ENCODE measurements at places on chromosomes 7 and 10. TPM values are rescaled to one million over a fixed set of nuclear protein-coding genes. Genes with fewer than 3 reads are reported as not detected.

Gene STEAP4
- not detected for total RNA-seq

Gene PIK3AP1
- total RNA-seq: 0.72 TPM

Gene GNAT3
- not detected for total RNA-seq

Gene EVX1
- not detected for total RNA-seq

Gene RP9
- total RNA-seq: 10.8 TPM

Gene PIK3CG
- 42.9 TPM for total RNA-seq

Gene CNTNAP2
- not detected for total RNA-seq

Gene CNNM1
- 0.54 TPM for total RNA-seq

Gene CLDN4
- 0.27 TPM for total RNA-seq

Gene OR2A7
- total RNA-seq: 3.5 TPM

Gene BCL7B
- 93.0 TPM for total RNA-seq

Gene PYROXD2
- total RNA-seq: 10.0 TPM

Gene IRF5
- total RNA-seq: 6.5 TPM

Gene MOGAT3
- not detected for total RNA-seq

Gene FLNC
- not detected for total RNA-seq

DNA sequence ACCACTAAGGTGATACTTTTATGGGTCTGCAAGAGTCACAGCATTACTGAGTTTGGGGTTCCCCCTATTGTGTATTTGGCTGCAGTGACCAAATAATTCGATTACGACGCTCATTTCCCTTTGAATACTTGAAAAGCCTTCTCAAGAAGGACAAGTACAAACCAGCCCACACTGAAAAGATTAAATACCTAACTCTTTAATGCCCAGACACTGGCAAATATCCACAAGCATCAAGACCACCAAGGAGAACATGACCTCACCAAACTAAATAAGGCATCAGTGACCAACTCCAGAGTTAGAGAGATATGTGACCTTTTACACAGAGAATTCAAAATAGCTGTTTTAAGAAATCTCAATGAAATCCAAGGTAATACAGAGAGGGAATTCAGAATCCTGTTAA lies 31.8 kb upstream of the SFTPD start:
- H3K27ac ChIP-seq: no peak overlapping the region
- no peaks in the 10 kb centered on the region for H3K36me3 ChIP-seq
- peaks cover 21% of the 10 kb centered on the region for H3K4me1 ChIP-seq
- peaks cover 59% of the 10 kb centered on the region for H3K27me3 ChIP-seq
- no peak overlapping the region for H3K4me3 ChIP-seq

DNA sequence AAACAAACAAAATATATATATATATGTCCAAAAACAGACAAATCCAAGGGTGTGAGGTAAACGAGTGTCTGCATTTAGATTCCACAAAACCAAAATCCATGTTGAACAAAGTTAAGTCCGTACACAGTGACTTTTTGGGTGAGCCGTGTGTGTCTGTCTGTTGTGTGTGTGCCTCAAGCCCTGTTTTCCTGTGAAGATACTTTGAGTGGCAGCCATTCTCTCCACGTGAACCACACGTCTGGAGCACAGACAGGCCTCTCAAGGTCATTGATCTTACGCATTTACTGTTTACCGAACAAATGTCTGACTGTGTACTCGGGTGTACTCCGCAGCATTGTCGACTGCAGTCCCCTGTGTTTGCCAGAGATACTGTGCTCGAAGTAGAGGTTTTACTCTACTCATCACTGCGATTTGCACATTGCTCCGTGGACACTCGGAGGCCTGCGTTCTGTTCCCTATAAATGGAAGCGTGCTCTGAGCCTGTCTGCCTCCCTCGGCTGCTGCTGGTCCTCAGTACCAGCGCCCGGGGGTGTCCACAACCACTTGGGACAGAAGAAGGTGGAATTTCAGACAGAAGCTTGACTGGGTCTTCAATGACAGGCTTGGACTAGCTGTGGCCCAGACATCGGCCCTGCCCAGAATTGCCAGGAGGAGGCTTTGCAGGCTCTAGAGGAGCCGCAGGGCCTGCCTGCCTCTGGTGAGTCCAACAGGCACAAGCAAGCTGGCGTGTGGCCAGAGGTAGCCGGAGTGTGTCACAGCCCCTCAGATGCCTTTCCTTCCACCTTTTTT lies 22.1 kb downstream of the CYP17A1 start:
- H3K36me3 ChIP-seq: peaks cover 44% of the 10 kb centered on the region
- no peaks in the 10 kb centered on the region for H3K27me3 ChIP-seq
- H3K4me1 ChIP-seq: peaks cover 30% of the 10 kb centered on the region

DNA sequence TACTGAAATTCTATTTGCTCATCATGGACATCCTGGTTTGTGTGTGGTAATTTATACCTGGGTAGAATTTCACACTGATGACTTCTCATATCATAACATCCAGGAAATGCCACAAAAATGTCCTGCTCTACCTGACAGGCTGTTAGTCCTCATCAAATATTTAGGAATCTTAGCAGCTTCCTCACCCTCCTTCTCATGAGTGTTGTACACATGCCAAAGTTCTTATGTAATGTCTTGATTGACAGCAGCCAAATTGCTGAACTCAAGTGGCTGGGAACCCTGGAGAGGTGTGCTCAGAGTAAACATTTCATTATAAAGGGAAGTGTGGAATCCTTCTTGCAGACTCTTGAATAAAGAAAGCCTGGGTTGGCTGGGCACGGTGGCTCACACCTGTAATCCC lies 8.9 kb downstream of the EEPD1 start:
- H3K36me3 ChIP-seq: no peaks in the 10 kb centered on the region
- no peaks in the 10 kb centered on the region for H3K4me1 ChIP-seq
- H3K4me3 ChIP-seq: no peak overlapping the region

GRCh38 chr7:35695987-35696386 lies 1.1 kb upstream of the HERPUD2 start:
- peak overlapping the region; percentile 95 for H3K27ac ChIP-seq
- peak overlapping the region; percentile 83 for H3K4me3 ChIP-seq
- H3K27me3 ChIP-seq: no peaks in the 10 kb centered on the region
- DNase-seq: no peak

DNA sequence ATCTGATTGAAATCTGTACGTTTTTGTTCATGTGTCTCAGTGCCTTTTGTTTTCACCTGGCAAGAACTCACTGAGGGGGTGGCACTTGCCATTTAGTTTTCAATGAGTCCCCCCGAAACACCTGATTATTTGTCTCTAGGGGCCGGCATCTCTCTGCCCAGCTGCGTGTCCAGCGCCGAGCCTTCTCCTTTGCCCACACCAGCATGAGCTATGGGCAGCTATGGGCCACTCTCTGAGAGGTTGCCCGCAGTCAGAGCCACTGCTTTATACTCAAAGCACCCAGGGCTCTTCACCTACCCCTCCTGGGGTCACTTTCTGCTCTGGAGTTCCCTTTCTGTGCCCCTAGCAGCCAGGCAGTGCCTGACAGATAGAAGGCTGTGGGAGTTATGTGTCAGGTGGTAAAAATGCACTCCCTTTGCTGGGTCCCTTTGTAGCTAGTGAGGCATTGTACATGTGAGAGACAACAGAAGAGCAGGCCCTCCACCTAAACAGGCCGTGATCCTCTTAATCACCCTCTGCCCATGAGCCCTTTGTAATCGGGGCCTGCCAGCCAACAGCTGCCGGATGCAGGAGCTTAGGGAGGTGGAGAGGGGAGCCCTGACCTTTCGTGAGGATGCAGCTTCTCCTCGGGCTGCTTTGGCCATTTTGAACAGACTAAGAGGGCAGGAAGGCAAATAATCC lies 133.1 kb upstream of the NPS start:
- H3K4me1 ChIP-seq: no peaks in the 10 kb centered on the region
- DNase-seq: no peak
- no peaks in the 10 kb centered on the region for H3K36me3 ChIP-seq
- H3K4me3 ChIP-seq: no peak overlapping the region

DNA sequence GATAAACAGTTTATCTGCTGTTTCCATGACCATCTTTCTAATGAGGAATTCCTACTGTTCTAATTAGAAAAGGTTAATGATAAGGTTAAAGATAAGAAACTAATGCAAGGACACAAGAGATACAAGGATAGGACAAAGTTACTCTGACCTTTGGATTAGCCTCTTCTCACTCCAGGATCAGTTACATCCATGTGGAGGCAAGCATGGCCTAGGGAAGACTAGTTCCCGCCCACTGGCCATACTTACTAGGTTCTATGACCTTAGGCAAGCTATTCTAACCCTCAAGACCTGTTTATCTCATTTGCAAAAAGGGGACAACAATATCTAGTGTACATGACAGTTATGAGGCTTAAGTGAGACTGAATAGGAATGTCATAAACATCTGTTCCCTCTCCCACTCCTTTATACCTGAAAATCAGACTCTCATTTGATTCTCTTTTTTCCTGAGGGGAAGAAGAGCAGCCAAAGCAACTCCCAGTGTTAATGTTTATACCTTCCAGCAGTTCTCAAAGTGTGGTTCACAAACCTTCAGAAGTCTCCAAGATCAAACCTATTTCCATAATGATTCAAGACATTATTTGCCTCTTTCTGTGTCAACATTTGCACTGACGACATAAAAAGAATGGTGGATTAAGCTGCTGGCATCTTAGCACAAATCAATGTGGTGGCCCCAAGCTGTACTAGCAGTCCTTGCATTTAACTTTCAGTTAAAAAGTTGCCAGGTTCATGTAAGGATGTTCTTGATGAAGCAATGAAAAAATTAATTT lies 72.0 kb downstream of the SRPK2 start:
- peaks cover 12% of the 10 kb centered on the region for H3K4me1 ChIP-seq
- no peak for DNase-seq
- H3K27ac ChIP-seq: no peak overlapping the region
- no peaks in the 10 kb centered on the region for H3K27me3 ChIP-seq
- H3K36me3 ChIP-seq: peaks cover 9% of the 10 kb centered on the region
- no peak overlapping the region for H3K4me3 ChIP-seq

GRCh38 chr10:78851647-78852046 lies 217.1 kb upstream of the ZMIZ1 start:
- no peaks in the 10 kb centered on the region for H3K4me1 ChIP-seq
- no peaks in the 10 kb centered on the region for H3K27me3 ChIP-seq
- no peak overlapping the region for H3K4me3 ChIP-seq
- H3K27ac ChIP-seq: no peak overlapping the region

DNA sequence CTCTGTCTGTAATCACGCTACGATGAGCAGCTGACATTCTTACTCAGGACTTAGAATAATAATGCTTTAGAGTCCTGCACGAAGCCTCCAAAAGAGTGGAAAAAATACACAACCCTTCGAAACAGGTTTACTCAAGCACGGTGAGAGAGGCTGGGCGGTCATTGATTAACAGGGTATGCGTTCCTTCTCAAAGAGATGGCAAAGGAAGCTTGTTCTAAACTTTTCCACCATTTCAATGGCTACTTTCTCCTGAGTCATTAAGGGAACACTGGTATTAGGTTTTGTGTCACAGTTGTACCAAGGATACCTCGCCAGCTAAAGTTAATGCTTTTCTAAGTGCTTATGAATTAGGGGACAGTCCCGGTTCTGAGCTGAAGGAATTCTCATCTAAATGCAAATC lies 141.9 kb upstream of the RHEB start:
- no peaks in the 10 kb centered on the region for H3K27me3 ChIP-seq
- no peak overlapping the region for H3K4me3 ChIP-seq
- no peak for DNase-seq

DNA sequence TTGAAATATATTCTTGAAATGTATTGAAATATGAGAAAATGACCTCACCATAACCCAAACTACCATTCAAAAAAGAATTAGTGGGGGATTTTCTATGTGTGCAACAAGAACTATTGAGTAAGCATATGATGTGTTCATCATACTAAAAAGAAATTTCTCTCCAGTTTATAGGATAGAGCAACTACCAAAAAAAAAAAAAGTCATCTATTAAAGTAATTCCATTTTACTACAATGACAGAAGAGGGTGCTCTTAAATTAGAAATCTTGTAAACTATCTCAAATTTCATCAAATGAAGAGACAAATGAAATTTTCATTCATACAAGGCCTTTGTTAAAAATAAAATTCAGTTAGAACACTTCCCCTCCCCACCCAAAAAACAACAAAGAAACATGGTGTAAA lies 195.4 kb upstream of the PLXDC2 start:
- no peaks in the 10 kb centered on the region for H3K36me3 ChIP-seq
- H3K27me3 ChIP-seq: no peaks in the 10 kb centered on the region
- H3K4me1 ChIP-seq: no peaks in the 10 kb centered on the region
- H3K4me3 ChIP-seq: no peak overlapping the region

DNA sequence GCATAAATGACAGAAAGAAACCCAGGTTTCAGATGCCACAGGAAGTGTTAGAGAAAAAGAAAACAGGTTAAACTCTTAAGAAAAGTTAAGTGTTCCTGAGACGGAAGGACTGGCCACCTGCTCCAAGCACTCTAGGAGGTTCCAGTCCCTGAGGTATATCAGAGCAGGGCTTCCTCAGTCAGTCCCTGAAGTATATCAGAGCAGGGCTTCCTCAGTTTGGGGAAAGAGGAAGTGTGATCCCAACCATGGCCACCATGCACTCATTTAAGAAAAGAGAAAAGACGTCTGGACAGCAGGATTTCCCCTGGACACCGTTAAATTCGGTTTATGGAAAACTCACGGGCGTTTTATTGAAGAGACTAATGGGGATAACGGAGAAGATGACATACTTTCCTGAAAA lies 133.4 kb upstream of the PFKP start:
- no peaks in the 10 kb centered on the region for H3K4me1 ChIP-seq
- peaks cover 6% of the 10 kb centered on the region for H3K27me3 ChIP-seq
- H3K36me3 ChIP-seq: no peaks in the 10 kb centered on the region
- H3K27ac ChIP-seq: no peak overlapping the region

- H3K36me3 ChIP-seq: no peaks in the 10 kb centered on the region
- H3K4me1 ChIP-seq: peaks cover 2% of the 10 kb centered on the region
- DNase-seq: no peak
- peaks cover 18% of the 10 kb centered on the region for H3K27me3 ChIP-seq
These were observed 4.3 kb upstream of the CXCL12 start for GRCh38 chr10:44389150-44389549.

- no peak overlapping the region for H3K4me3 ChIP-seq
- no peak for DNase-seq
- peaks cover 16% of the 10 kb centered on the region for H3K27me3 ChIP-seq
- no peaks in the 10 kb centered on the region for H3K4me1 ChIP-seq
- no peak overlapping the region for H3K27ac ChIP-seq
These were observed 133.1 kb upstream of the AGK start for GRCh38 chr7:141418066-141418465.

Data from activated CD4-positive, alpha-beta T cell treated with anti-CD3 and anti-CD28 coated beads, Interleukin-2, amount 10 ng/mL, durations not matched to agents 7 days and 5 days (primary cell).